ENCODE measurements at places on chromosomes 11 and 22.

GRCh38 chr11:130408401-130408890 is 20.0 kb downstream of the ADAMTS8 start:
- no peak for DNase-seq

GRCh38 chr11:56885177-56885576 is 103.5 kb upstream of the OR5AK2 start:
- DNase-seq = no peak

DNA sequence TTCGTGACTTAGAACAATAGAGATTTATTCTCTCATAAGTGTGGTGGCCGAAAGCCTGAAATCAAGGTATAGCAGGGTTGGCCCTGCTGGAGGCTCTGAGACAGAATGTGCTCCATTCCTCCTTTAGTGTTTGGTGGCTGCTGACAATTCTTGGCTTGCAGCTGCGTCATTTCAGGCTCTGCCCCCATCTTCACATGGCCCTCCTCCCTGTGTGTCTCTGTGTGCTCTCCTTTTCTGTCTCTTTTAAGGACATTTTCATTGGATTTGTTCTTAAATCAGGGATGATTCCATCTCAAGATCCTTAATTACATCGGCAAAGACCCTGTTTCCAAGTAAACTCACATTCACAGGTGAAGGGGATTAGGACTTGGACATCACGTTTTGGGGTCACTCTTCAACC is 10.2 kb upstream of the APOL6 start:
- DNase-seq = no peak

DNA sequence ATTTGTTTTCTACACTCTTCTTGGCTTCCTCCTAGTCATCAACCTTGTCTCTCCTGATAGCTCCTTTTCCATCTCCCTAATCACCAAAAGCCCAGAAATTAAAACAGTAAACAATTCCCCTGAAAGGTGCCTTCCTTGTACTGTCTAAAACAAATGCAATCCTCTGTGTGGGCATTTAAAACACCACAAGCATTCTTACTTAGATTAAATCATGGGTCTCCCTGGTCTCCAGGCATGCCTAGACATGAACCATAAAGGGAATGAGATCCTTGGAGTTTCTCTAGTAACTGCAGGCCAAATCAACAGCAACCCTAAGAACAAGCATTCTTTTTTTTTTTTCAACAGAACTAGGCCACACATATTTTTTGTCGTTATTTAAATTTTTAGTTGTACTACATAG is 1.9 kb downstream of the BTG4 start:
- DNase-seq = no peak

DNA sequence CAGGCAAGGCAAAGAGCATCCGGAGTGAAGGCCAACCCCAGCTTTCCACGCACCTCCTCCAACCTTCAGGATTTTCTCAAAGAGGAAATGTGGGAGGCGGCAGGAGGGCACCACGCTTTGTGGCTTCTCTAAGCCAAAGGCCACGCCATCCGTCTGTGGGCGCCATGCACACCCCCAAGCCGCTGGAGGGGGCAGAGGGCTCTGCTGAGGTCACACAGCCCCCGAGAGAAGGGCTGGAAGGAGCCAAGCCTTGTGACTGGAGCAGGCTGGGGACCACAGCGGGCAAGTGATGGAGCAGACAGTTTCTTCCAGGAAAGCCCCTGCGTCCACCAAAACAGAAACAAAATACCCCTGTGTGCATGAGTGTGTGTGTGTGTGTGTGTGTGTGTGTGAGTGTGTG is 527.4 kb downstream of the BRD1 start:
- DNase-seq = no peak

- no peak for DNase-seq
Measured at GRCh38 chr11:35947437-35947836, 3.6 kb downstream of the LDLRAD3 start.

DNA sequence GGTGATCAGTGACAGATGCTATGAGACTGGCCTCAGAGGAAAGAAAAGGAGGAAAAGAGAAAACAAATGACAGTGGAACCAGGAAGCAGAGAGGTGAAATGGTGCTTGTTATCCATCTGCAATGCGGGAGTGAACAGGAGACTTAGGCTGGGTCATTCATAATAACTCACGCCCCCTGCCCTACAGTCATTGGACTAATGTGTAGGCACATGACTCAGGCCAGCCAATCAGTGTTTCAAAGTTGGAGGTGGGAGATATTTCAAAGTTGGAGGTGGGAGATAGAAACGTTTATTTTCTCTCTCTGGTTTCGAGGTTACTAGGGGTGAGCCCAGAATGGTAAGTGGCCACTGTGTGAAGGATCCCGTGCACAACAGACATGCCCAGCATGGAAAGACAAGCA is 30.3 kb downstream of the SLC22A6 start:
- no peak for DNase-seq

DNA sequence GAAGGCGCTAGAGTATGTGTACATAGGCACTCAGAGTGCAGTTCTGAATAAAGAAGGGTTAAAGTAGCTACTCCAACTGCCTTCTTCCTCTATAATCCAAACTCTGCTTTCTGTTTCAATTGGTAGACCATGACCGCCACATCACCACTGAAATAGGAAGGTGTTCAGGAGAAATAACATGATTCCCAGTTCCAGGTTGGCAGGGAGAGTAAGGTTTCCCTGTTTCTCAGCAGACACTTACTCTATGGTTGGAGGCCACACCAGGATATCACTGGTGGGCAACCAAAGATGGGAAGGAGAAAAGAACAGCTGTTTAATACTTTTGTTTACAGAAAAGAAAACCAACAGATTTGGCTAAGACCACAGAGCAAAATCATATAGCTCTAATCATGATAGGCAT is 37.9 kb downstream of the PAK1 start:
- no peak for DNase-seq

DNA sequence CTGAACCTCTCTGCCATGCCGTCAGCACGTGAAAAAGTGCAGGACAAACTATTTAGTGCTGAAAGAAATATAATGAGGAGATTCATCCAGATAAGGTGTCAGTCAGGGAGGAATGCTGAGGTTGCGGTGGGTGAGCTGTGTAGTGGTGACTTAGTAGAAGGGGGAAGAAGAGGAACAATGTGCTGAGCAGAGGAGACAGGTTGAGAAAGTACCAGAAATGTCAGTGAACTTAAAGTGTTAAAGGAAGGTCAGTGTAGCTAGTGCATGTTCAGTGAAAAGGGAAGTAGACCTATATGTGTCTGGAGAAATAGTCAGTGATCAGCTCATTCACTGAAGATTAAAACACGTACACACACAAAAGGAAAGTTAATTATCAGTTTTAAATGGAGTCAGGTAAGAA is 237.6 kb upstream of the CCDC179 start:
- DNase-seq = no peak

- no peak for DNase-seq
Measured at GRCh38 chr11:69435161-69435986, 46.1 kb upstream of the LINC01488 start.

DNA sequence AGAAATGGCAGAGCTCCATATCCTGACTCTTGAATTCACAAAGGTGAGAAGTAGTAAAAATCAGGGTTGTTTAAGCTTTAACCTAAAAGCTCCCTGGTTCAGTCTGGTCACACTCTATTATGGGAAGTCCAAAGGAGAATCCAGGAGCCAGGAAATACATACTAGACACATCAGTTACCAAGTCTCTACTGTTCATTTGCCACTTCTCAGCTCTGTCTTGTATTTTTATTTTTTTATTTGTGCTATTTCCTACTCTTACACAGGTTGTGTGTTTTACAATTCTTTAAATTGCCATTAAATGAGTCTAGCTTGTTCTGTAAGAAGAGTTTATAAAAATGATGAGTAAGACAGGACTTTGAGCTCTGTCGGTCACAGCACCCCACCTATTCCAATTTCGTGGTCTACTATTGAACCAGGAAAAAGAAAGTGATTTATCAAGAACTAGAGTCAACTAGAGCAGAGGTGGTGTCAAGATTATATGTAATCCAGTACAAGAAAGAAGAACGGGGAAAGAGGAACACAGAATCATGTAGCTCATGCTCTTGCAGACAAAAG is 9.7 kb downstream of the MS4A12 start:
- no peak for DNase-seq

- no peak for DNase-seq
Measured at GRCh38 chr11:71332447-71332846, 80.1 kb upstream of the SHANK2 start.

- peak; percentile 97 for DNase-seq
Measured at GRCh38 chr22:23767673-23768548, at the start of gene CHCHD10. TSS of gene CHCHD10 (minus strand) at chr22:23767972. CDS start at chr22:23767874, 98 bp downstream.

GRCh38 chr22:20026204-20026908 is 5.4 kb downstream of the TANGO2 start:
- DNase-seq = no peak

- DNase-seq = no peak
Measured at GRCh38 chr11:46903846-46904245, 14.5 kb downstream of the LRP4 start.

GRCh38 chr11:108703916-108704315 is 39.0 kb downstream of the DDX10 start:
- DNase-seq = no peak

- DNase-seq = no peak
Measured at GRCh38 chr11:117878939-117879475, 2.5 kb upstream of the FXYD6 start.

DNA sequence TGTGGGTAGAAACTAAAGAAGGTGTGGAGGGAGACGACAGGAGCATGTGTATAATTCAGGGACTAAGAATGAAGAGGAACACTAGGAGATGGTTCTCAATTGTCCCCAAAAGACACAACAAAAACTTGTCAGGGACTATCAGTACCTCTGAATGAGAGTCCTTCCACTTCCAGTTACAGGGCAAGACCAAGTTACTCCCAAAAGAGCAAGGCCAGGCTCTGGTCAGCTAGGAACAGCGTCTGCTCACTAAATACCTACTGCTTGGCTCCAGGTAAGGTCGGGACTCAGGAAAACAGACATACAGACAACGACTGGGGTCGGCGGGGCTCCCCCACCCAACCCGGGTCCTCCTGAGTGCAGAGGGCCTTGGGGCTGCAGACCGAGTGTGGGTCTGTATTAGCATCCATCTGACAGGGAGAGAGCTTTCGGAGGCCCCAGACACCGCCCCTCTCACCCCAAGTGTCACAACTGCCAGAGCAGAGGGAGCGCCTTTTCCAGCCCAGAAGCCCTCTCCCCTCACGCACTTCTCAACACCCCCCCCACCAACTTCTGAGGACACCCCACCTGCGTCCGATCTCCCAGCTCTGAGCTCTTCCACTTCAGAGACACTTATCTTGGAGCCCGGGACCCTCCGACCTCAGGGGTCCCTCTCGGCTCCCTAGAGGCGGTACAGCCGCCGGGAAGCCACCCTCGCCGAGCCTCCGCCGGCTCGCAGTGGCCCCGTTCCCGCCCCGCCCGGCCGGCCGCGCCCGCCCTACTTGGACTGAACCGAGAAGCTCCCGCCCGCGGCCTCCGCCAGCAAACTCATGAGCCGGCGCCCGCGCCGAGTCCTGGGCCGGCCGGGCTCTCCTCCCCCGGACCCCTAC is 522 bp downstream of the RHOG start:
- DNase-seq = peak; percentile 88

DNA sequence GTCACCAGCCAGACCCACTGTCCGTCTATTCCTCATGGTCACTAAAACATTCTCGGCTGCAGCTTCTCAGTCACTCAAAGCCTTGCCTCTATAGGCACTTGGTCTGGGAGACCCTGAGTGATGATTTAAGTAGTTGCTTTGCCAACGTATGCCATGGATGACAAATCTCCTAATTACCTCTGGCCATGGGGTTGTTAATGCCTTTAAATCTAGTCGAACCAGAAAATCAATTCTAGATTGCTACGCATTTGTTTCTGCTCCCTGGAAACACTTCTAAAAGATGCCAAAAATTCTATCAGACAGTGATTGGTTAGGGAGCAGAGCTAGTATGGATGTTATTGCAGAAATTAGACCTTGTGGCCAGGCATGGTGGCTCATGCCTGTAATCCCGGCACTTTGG is 57.0 kb upstream of the RTL6 start:
- DNase-seq = no peak

DNA sequence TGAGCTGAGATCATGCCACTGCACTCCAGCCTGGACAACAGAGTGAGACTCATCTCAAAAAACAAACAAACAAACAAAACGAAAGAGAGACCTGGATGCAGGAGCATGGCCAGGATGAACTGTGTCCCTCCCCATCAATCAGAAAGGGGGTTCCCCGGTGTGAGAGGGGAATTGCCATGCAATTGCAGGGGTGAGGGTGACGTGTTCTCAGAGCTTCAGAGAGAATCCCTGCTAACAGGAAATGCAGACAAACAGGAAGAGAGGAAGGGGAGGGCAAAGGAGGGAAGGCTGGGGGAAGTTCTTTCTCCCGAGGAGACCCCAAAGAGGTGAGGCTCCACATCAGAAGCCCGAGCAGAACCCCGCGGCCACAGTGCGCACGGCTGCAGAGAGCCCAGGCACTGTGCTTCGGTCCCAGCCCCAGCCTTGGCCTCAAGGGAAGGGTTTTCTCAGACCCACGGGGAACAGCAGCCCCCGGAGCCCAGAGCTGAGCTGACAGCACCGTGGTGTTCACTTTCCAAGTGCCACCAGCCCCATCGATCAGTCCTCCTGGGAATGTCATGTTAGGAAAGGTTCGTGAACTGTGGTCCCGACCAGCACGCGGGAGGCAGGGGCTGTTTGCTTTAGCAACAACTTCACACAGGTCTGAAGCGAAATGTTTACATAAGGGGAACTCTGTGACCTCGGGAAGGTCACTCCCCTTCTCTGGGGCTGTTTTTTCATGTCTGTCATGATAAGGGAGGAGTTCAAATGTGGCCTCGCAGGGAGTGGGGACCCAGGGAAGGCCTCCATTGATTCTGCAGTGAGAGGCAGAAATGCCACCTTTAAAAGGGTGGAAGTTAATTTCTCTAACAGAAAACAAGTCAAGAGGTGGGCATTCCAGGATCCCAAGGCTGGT is 108.0 kb upstream of the ANO1 start:
- DNase-seq = no peak

DNA sequence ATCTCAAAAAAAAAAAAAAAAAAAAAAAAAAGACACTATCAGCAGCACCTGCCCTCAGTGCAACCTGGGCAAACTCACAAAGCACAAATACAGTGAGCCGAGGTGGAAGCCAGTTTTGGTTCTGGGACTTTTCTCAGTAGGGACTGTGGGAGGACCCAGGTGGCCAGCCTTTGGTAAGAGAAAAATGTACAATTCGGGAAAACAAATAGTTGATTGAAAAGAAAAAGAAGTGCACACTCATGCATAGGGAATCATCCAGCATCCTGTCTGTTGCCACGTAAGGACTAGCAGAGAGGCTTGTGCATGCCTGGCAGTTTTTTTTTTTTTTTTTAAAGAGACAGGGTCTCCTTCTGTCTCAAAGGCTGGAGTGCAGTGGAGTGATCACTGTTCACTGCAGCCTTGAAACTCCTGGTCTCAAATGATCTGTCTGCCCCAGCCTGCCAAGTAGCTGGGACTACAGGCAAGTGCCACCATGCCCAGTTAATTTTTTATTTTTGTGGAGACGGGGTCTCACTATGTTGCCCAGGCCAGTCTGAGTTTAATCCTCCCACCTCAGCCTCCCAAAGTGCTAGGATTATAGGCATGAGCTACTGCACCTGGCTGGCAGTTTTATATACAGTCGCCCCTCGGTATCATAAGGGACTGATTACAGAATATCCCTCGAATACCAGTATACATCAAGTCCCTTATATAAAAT is 36.7 kb downstream of the TPST2 start:
- no peak for DNase-seq

- DNase-seq = no peak
Measured at GRCh38 chr11:75283391-75283931, 42.9 kb downstream of the TPBGL start.
